Activated CD4-positive, alpha-beta T cell treated with anti-CD3 and anti-CD28 coated beads for 24 hours (primary cell): ENCODE measurements at places on chromosomes 3 and 15.

DNA sequence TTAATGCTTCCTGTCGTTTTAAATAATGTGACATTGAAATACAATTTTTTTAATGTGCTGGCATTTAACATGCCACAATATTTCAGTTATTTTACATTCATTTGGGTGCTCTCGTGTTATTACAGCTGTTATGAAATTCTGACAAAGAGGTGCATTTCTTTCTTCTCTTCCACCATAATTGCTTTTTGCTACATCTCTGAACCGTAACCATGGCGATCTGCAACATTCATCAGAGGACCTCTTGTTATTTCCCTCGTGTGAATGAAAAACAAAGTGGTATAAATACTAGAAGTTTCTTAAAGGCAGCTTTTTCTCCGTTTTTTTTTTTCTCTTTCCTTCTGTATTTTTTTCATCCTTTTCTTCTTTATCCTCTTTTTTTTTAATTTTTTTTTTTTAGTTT is 316.4 kb downstream of the MCTP2 start:
- no peak for DNase-seq

- DNase-seq: no peak
Measured at GRCh38 chr3:105912891-105913290, 44.1 kb upstream of the CBLB start.

- no peak for DNase-seq
Measured at GRCh38 chr3:101182734-101183133, 137.6 kb downstream of the IMPG2 start.

DNA sequence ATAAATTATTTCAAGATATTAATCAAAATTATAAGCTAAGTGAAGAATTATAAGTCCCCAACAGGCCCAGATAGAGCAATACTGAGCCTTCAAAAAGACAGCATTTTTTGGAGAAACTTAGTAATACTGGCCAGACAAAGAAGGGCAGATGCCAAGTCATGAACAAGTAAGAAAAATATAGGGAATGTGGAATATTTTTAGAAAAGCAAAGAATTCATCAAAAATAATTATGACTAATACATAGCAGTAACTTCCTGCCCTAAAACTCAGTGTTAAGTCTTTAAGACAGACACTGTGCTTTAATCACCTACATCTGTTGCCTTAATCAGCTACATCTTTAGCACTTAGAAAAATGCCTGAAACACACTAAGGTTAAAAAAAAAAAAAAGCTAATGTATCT is 31.2 kb downstream of the DPH6 start:
- no peak for DNase-seq

- DNase-seq: no peak
Measured at GRCh38 chr3:140467104-140467577, 210.7 kb upstream of the TRIM42 start.

GRCh38 chr3:97815149-97815917 is 6.5 kb upstream of the CRYBG3 start:
- no peak for DNase-seq

- no peak for DNase-seq
Measured at GRCh38 chr15:48643206-48643605, 2.3 kb downstream of the FBN1 start.

- DNase-seq: no peak
Measured at GRCh38 chr3:111128884-111129283, 57.3 kb downstream of the NECTIN3 start.

GRCh38 chr3:134287512-134287911 is 36.9 kb upstream of the RYK start:
- DNase-seq: no peak

DNA sequence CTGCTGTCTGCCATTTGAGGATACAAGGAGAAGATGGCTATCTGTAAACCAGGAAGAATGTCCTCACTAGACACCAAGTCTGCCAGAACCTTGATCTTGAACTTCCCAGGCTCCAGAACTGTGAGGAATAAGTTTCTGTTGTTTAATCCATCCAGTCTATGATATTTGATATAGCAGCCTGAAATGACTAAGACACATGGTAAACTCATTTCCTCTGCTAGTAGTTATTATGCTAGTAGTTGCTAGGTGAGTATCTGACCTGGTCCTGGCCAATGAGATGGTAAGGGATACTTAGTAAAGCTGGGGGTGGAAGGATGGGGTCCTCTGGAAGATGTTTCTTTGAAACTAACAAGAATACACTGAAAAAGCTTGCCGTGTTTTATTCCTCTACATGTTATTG is 280.7 kb upstream of the ARHGEF26 start:
- no peak for DNase-seq

- no peak for DNase-seq
Measured at GRCh38 chr3:65020281-65021160, 332.7 kb upstream of the ADAMTS9 start.

DNA sequence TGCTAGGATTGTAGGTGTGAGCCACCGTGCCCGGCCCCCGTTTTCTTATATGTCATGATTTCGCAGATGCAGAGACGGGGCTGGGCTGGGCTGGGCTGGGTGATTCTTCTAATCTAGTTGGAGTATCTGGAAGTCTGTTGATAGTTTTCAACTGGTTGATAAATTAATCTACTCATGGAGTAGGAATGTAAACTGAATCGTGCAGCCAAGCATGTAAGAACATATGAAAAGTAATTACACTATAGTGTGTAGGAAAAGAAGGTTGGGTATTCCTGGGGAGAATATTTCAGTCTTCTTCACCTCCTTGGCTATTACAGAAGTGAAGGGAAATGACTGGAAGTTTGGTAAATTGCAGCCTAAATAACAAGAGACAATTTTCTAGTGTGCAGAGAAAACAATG is 82.6 kb upstream of the MAGI1 start:
- DNase-seq: no peak

DNA sequence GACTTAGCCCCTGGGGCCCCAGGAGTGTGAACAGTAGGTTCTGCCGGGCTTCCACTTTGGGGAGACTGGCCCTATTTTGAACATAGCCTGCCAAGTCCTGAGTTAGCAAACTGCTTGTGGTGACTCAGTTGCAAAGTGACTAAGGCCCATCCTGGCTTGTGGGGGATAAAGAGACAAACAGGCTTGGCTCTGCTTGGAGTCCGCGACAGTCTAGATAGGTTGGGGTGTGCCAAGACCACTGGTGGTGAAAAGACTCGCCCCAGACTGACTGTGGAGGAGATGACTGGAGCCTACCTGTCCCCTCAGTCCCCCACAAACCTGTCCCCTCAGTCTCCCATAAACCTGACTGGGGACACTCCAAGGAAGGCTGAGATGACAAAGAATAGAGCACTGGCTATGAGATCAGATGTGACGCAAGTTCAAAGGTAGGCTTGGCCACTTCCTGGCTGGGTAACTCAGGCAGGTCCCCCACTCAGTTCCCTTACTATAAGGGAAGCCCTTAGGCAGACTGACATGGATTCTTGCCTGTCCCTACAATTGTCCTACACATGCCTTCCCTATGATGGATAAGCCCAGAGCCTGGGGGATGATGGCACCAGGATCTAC is 4.3 kb downstream of the DNASE1L3 start:
- DNase-seq: no peak

- no peak for DNase-seq
Measured at GRCh38 chr3:146896711-146897110, 291.6 kb upstream of the PLSCR5 start.

DNA sequence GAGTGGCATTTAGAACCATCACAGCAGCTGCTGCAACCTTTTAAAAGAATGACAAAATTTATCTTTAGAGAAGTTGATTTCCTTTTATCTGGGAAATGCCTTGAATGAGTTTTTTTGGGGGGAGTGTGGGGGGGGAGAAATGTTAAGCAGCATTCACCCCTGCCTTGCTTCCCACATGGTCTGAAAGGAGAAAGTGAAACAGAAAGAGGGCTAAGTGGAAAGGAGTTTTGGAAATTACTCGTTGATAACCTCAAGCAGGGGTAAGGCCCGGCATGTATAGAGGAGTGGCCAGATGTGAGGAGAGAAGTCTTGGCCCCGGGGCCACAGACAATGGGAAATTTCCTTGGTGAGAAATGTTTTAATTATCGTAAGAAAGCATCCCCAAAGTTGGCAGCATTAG is 23.5 kb downstream of the B3GALNT1 start:
- DNase-seq: no peak

DNA sequence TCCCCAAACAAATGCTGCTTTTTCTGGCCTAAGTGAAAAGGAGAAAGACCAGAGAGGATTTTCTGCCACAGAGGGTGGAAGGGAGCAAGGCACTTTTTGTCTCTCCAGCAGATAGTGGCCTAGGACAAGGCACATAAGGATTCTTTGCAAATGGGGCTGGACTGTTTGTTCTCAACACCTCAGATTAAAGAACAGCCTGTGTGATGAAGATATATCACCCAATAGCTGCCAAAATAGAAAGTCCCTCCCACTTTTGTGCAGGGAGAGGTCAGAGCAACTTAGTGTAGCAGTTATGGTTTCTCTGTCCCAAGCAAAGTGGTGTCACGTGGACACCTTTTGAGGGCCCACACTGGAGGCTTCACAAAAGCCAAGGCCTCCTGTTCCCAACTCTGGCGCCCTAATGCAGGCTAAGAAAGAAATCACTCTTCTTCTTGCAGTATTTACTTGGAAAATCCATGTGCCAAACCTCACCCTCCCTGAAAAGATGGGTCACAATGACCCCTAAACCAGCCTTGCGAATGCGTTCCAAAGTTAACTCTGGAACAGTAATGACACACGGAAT is 84.9 kb downstream of the LRIG1 start:
- no peak for DNase-seq
